ENCODE measurements at places on chromosomes 12 and 14. TPM values are rescaled to one million over a fixed set of nuclear protein-coding genes. Genes with fewer than 3 reads are reported as not detected.

DNA sequence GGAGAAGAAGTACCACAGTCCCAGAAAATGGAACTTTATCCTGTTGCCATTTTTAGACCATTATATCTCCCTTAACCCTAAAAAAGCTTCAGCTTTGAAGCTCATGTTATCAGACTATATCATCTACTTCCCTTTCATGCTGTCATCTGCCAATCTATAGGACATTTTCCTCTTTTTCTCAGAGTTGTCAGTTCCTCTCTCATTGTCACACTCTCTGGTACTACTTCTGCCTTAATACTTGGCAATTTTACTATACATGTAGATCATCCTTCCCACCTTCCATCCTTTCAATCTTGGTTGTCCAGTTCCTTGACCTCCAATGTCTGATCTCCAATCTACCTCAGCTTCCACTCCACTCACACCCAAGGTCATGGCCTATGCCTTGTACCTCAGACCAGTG lies 57.4 kb downstream of the SLC15A5 start:
- H3K27me3 ChIP-seq, result no peaks in the 10 kb centered on the region
- H3K4me3 ChIP-seq, result no peak overlapping the region
- no peak for DNase-seq

GRCh38 chr12:17060260-17060659 lies 454.3 kb upstream of the LMO3 start:
- no peak overlapping the region for H3K4me3 ChIP-seq
- H3K27ac ChIP-seq, result no peak overlapping the region
- H3K36me3 ChIP-seq, result no peaks in the 10 kb centered on the region
- no peaks in the 10 kb centered on the region for H3K4me1 ChIP-seq
- no peaks in the 10 kb centered on the region for H3K27me3 ChIP-seq

DNA sequence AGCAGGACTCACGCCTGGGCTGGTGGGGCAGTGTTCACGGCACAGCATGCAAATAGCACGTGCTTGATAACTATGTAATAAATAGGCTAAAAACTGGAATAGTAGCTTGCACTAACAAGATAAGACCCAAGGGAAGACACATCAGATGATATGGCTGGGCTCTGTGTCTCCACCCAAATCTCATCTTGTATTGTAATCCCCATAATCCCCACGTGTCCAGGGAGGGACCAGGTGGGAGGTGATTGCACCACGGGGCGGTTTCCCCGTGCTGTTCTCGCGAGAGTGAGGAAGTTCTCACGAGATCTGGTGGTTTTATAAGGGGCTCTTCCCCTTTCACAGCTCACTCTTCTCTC lies 46.9 kb downstream of the RIMBP2 start:
- H3K4me3 ChIP-seq, result no peak overlapping the region
- H3K36me3 ChIP-seq, result no peaks in the 10 kb centered on the region
- H3K27me3 ChIP-seq, result no peaks in the 10 kb centered on the region
- no peaks in the 10 kb centered on the region for H3K4me1 ChIP-seq

DNA sequence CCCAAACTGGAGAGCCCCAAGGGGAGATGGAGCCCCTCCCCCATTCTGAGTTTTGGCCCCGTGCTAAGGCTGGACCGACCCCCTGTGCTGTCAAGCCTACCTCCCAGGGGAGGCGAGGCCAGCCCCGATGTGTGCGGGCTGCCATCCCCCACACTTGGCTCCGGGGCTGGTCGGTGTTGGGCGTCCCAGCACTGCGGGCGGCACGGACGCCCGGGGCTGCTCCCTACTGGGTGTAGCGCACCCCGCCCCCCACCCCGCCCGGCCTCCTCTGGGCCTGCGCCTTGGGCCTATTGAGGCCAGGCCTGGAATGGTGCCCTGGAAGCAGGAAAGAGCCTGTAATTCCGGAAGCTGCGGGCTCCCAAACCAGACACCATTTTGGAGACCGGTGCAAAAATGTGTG lies 2.6 kb downstream of the DCAF4 start:
- peaks cover 11% of the 10 kb centered on the region for H3K4me1 ChIP-seq
- H3K36me3 ChIP-seq, result no peaks in the 10 kb centered on the region
- no peaks in the 10 kb centered on the region for H3K27me3 ChIP-seq
- no peak for DNase-seq
- no peak overlapping the region for H3K4me3 ChIP-seq

- no peak for DNase-seq
- no peak overlapping the region for H3K4me3 ChIP-seq
- no peaks in the 10 kb centered on the region for H3K27me3 ChIP-seq
- no peaks in the 10 kb centered on the region for H3K36me3 ChIP-seq
- peaks cover 35% of the 10 kb centered on the region for H3K4me1 ChIP-seq
- no peak overlapping the region for H3K27ac ChIP-seq
These were observed 212.9 kb upstream of the FAR2 start for GRCh38 chr12:28936221-28936620.

DNA sequence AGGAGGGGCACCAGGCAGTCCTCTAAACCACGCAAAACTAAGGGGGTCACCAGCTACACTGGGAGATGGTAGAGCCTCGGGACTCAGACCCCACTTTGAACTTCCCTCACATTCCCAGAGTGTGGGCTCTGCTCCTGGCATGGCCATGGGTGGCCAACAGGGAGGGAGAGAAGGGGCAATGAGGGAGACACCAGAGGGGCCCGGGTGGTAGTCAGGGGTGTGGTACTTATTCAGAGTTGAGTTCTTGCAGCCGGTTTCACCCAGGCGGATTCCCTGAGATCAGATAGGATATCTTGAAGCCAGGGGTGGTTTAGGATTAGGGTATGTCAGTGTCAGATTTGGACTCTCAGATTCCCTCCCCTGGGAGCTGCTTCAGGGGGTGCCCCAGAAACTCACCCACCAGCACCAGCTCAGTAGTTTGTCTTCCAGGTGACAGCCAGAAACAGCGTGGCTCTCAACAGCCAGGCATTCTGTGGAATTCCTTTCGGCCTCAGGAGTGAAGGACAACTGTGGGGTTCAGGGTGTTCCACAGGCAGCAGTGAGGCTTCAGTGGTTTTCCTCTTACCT lies 56.0 kb downstream of the ELK3 start:
- peaks cover 52% of the 10 kb centered on the region for H3K36me3 ChIP-seq
- no peak for DNase-seq
- no peak overlapping the region for H3K4me3 ChIP-seq

DNA sequence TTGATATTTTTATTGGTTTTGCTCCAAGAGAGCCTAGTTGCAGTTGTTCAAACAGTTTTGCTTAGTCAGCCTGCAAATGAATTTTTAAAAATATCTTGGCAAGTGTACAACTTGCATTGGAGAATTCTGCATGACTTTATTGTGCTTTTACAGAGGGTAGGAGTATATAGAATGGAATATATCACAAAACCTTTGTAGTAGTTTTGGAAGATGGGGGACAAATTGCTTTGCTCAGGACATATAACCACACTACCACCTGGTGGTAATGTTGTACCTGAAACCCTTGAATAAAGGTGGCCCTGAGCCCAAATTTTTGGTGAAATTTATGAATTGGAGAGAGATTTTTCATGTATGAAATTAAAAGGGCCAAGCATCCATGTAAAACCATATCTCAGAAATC lies 645.2 kb downstream of the MED13L start:
- DNase-seq, result no peak
- H3K36me3 ChIP-seq, result no peaks in the 10 kb centered on the region
- H3K27ac ChIP-seq, result no peak overlapping the region

GRCh38 chr12:54025499-54026405 lies 2.5 kb upstream of the HOXC6 start:
- H3K4me3 ChIP-seq, result no peak overlapping the region
- H3K27ac ChIP-seq, result no peak overlapping the region
- H3K4me1 ChIP-seq, result peaks cover 12% of the 10 kb centered on the region
- H3K27me3 ChIP-seq, result peaks cover 87% of the 10 kb centered on the region

- H3K4me1 ChIP-seq, result peaks cover 56% of the 10 kb centered on the region
- no peak overlapping the region for H3K4me3 ChIP-seq
- H3K27me3 ChIP-seq, result no peaks in the 10 kb centered on the region
- DNase-seq, result no peak
- no peaks in the 10 kb centered on the region for H3K36me3 ChIP-seq
These were observed 179.9 kb upstream of the EEA1 start for GRCh38 chr12:93108985-93109384.

GRCh38 chr14:96662116-96662970 lies 134.8 kb upstream of the VRK1 start:
- H3K36me3 ChIP-seq, result no peaks in the 10 kb centered on the region
- DNase-seq, result no peak
- no peaks in the 10 kb centered on the region for H3K4me1 ChIP-seq
- no peaks in the 10 kb centered on the region for H3K27me3 ChIP-seq
- no peak overlapping the region for H3K4me3 ChIP-seq
- H3K27ac ChIP-seq, result no peak overlapping the region

DNA sequence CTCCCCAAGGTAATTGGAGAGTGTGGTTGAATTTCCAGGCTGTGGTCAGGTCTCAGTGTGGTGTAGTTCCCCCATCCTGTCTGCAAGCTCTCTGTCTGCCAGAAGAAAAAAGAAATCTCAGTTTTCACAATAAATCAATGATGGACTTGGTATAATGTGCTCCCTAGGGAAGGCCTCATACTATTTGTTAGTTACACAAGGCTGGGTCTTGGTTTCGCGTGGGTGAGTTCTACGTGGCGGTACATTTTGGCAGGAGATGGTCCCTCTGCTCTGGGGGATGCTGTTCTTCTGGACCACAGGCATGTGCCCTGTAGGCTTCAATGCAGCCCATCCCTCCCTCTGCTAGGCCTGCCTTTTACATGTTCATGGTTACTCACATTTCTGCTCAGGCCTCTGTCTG lies 206.4 kb upstream of the PELI2 start:
- H3K4me1 ChIP-seq, result peaks cover 15% of the 10 kb centered on the region
- no peak overlapping the region for H3K4me3 ChIP-seq
- H3K27ac ChIP-seq, result no peak overlapping the region

DNA sequence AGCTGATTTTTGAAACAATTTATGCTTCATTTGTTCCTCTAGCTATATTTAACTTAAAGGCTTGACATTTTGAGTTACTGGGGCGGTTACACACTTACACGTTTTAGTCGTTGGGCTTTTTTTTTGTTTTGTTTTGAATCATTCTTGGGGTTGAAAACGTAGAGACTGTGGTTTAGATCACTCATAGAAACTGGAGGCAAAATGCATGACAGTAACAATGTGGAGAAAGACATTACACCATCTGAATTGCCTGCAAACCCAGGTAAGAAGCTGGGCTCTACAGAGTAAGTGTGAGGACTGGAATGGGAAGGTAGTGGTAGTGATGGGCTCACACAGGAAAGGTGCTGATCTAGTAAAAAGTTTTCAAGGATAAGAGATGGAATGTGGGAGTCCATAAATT lies at the start of gene CLEC2D:
CLEC2D (plus strand) TSS at position 180 of the 400 bp plus-strand sequence; CDS start at position 202, 22 bp downstream.
- peaks cover 35% of the 10 kb centered on the region for H3K4me1 ChIP-seq
- no peak within 1 kb of the TSS for H3K4me3 ChIP-seq
- peak within 1 kb of the TSS; percentile 82 for H3K27ac ChIP-seq
- no peaks in the 10 kb centered on the region for H3K27me3 ChIP-seq

DNA sequence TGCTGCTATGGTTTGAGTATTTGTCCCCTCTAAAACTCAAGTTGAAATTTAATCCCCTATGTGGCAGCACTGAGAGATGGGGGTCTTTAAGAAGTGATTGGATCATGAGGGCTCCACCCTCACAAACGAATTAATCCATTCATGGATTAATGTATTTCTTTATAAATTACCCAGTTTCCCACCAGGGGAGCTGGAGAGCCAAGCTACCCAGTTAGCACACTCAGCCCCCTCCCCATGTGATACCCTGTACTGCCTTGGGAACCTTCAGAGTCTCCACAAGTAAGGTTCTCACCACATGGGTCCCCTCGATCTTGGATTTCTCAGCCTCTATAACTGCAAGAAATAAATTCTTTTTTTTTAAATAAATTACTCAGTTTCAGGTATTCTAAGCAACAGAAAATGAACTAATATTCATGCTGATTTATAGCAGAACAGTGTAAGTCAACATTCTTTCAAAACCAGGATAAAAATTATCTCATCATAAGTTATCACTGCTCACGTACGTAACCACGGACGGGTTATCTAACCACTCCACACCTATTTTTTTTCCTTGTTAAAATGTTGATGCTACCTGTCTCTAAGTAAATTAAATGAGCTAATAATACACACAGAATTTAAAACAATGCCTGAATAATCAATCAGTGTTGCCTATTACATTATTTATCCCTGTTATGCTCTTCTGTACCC lies 3.6 kb downstream of the NAP1L1 start:
- H3K4me1 ChIP-seq, result peaks cover 48% of the 10 kb centered on the region
- DNase-seq, result no peak
- H3K36me3 ChIP-seq, result peaks cover 22% of the 10 kb centered on the region

GRCh38 chr12:120376934-120377572 lies 8.1 kb upstream of the MSI1 start:
- no peaks in the 10 kb centered on the region for H3K4me1 ChIP-seq
- no peak overlapping the region for H3K27ac ChIP-seq
- H3K27me3 ChIP-seq, result peaks cover 67% of the 10 kb centered on the region
- no peak overlapping the region for H3K4me3 ChIP-seq
- no peaks in the 10 kb centered on the region for H3K36me3 ChIP-seq

Gene CARMIL3
- 0.31 TPM for total RNA-seq

Gene GPR162
- total RNA-seq, result 12.0 TPM

Gene ART4
- total RNA-seq, result not detected

Gene SMOC1
- total RNA-seq, result 2.0 TPM

Gene CD163
- total RNA-seq, result not detected

Gene USP15
- 40.6 TPM for total RNA-seq

Gene RAB15
- total RNA-seq, result 27.5 TPM

Gene SFSWAP
- 51.3 TPM for total RNA-seq

Gene PITPNM2
- 10.1 TPM for total RNA-seq

All from osteocyte (in vitro differentiated cells).